ENCODE measurements at places on chromosomes 3 and 15. TPM values are rescaled to one million over a fixed set of nuclear protein-coding genes. Genes with fewer than 3 reads are reported as not detected.

Gene SLC22A14
- 0.38 TPM for total RNA-seq

Gene KPNA4
- total RNA-seq, result 91.6 TPM

Gene EFHB
- 1.1 TPM for total RNA-seq

Gene TBC1D21
- not detected for total RNA-seq

Gene ZPLD1
- 12.3 TPM for total RNA-seq

Gene BUB1B
- total RNA-seq, result 1.2 TPM

Gene NMNAT3
- 4.9 TPM for total RNA-seq

Gene ISLR
- total RNA-seq, result 108 TPM

Data from posterior vena cava (tissue), 2 donors.